ENCODE measurements at places on chromosomes 13 and 19.

DNA sequence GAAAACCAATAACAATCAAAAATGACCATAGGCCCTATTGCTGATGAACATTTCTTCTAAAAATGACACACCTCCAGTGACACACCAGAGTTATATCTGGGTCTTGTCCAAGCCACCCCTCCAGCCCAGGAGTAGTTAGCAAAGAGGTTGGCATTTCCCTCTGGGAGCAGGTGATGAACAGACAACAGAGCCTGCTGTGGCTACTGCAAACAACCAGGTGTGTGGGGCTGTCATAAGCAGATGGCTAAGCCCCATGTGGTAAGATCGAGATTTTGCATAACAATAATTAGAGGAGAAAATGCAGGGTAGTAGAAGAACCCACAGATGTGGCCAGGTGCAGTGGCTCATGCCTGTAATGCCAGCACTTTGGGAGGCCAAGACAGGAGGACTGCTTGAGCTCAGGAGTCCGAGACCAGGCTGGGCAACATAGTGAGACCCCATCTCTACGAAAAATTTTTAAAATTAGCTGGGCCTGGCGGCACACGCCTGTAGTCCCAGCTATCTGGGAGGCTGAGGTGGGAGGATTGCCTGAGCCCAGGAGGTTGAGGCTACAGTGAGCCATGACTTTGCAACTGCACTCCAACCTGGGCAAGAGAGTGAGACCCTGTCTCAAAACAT lies 5.0 kb downstream of the XRCC1 start:
- DNase-seq = no peak

- DNase-seq = no peak
Observed at GRCh38 chr13:91313103-91313502, 34.4 kb upstream of the MIR17HG start.

DNA sequence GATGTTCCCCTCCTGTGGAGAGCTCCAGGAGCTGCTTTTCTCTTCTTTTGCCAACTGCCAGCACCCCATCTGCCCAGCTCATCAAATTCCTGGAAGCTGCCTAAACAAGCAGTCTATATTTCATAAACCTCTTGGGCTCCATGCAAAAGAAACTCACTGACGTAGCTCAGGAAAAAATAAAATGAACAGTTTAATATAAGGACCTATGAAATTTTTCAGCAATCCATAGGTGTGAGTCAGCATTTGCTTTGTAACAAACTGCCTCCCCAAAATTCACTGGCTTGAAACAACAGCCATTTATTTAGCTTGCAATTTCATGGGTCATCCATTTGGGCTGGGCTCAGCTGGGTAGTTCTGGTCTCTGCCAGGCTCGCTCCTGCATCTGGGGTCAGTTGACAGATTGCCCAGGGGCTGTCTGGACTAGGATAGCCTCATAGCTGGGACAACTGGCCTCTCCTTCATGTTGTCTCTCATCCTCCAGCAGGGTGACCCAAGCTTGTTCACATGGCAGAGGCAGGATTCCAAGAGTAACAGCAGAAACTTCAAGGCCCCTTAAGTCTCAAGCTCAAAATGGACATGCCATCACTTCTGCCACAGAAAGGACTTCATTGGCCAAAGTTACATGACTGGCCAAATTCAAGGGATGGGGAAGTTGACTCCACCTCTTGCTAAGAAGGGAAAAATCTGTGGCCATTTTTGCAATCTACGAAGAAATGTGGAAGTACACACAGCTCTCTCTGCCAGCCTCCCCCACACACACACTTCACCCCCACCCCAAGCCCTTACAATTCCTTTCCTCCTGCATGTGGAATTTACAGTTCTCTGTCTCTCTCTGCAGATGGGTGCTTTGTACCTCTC lies 7.9 kb upstream of the PVR start:
- peak; percentile 14 for DNase-seq

- no peak for DNase-seq
Observed at GRCh38 chr19:46951171-46951986, 68.3 kb upstream of the NPAS1 start.

GRCh38 chr13:85266771-85267170 lies 532.4 kb downstream of the SLITRK6 start:
- DNase-seq = no peak

- no peak for DNase-seq
Observed at GRCh38 chr13:112251930-112252585, 124.1 kb upstream of the SPACA7 start.

DNA sequence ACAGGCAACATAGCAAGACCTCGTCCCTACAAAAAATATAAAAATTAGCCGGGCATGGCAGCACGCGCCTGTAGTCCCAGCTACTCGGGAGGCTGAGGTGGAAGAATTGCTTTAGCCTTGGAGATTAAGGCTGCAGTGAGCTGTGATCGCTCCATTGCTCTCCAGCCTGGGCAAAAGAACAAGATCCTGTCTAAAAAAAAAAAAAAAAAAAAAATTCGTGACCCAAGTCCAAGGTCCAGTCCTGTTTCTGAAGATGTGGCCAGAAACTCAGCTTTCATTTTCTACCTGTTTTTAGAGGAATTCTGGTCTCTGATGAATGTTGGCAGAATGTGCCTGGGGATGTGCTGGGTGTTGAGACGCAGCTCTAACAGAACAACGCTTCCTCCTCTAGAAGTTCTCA lies 1.9 kb upstream of the PGPEP1 start:
- DNase-seq = no peak

Data from NCI-H446 treated with DMSO at 0.1 percent for 48 hours (cell line).